ENCODE measurements at places on chromosomes 3 and 15.

- DNase-seq: no peak
Measured at GRCh38 chr3:168812234-168812633, 716.5 kb upstream of the GOLIM4 start.

- DNase-seq: peak; percentile 59
Measured at GRCh38 chr15:69489073-69489571, 36.5 kb downstream of the RPLP1 start.

DNA sequence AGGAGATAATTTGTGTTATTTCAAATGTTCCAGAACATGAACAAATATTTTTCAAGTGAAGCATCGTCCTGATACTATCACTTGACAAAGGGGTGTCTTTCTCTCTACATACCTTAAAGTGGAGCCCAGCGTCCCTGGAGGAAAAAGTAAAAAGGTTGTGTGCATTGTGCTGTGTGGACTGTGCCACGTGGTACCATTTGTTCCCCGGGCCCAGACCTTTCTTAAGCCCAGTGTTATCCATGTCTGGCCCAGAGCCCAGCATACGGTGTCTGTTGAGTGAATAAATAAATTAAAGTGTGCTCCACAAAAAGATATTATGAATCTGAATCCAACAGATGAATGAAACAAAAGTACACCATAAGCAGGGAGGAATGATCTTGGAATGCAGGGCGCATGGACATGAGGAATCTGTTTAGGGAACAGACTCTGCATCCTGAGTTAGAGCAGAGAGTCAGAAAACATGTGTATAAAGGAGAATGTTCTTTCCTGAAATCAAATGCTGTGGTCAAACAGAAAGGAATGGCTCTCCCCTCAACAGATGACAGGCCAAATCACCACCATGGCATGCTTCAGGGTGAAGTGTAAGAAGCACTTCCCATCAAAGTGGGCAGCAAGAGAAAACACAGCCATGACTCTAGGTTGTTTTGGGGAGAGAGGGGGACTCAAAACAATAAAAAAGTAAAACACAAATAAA, 8.1 kb upstream of the PRSS50 start:
- DNase-seq: no peak

GRCh38 chr3:36543276-36543997, 163.1 kb downstream of the STAC start:
- DNase-seq: peak; percentile 72

DNA sequence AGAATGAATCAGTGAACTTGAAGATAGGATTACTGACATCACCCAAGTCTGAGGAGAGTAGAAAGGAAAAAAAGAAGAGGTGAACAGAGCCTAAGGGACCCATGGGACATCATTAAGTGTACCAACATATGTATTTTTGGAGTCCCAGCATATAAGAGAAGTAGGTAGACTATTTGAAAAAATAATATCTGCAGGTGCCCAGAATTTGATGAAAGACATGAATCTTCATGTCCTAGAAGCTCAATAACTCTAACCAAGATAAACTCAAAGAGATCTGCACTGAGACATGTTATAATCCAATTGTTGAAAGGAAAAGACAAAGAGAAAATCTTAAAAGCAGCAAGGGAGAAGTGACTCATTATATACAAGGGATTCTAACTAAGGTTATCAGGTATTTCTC, 39.0 kb downstream of the SPESP1 start:
- no peak for DNase-seq

DNA sequence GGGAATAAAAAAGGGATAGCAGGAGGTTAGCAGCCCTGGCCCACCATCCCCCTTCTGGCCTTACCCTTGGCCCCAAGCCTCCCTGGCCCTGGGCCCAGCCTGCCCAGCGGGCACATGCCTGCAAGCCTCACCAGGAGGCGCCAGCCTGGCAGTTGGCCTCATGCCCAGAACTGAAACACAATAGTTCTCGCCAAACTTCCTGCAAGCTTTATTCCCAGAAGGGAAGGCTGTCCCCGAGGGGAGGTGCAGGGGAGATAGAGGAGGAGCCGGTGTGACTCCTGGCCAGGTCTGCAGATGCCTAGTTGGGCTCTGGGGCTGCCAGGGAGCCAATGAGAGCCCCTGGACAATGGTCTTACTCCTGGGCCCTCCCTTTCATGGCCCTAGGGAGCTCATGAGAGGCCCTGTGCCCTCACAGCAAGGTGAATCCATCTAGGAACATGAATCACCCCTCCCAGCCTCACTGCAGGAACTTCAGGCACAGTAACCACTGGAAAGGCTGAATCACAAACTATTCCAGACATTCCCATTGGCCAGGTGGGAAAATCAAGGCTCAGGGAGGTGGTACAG, 4.0 kb downstream of the CCDC33 start:
- DNase-seq: peak; percentile 87

DNA sequence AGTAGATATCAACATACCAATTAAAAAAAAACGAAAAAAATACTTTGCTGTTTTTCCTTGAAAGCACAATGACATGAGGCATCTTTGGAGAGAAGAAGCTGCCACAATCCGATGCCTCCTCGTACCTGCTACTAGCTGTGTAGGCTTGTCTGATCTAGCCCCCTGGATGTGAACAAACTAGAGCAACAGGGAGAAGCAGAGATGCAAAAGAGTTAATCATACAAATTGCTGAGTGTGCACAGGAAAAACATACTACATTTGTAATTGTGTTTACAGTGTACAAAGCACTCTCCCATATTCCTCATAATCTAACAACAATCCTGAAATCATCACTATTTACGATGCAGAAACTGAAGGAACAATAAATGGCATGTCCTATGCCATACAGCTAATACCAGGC, 227.0 kb upstream of the CTNNB1 start:
- DNase-seq: no peak

- no peak for DNase-seq
Measured at GRCh38 chr3:8745619-8746370, 12.2 kb downstream of the CAV3 start.

DNA sequence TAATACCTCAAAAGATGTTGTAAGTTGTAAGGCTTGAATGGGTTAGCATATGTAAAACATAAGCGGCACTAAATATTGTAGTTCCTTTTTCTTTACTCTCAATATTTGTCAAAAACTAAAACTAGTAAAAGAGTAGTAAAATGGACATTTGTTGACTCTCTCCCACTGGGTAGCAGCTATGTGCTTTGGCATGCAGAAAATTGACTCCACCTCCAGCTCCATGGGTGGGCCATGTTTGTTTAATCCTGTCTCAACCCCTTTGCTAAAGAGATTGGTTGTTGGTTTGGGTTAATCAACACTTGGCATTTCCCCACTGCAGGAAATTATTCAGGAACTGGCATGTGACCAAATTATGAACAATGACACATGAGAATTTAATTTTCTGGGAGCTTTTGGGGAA, 114.8 kb downstream of the EOMES start:
- peak; percentile 47 for DNase-seq

DNA sequence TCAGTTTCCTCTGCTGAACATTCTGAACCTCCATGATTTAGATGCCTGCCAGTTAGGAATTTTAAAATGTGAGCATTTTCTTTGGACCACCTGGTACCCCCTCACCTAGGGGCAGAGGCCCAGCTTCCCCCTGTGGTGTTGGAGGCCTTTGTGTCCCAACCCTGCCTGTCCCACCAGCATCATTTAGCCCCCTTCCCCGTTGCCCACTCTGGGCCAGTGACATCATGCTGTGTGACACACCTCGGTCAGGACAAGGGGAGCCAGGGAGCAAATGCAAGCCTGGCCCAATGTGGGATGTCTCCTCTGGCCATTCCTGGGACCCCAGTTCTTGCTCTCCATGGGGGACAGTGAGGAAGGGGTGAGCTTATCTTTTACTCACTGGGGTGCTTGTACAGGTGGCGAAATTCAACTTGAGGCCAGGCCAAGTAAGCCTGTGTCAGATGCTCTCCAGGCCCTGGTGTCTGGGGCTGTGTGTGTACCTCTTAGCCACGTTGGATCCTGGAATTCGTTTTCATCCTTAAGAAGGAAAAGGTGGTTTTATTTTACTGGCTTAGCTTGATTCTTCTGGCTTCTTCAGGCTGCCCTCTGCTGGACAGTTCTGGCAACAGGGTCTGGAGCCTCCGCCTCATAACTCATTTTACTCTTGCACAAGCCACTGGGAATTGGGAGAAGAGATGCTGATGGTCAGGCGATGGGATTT, 49.7 kb upstream of the MYZAP start:
- peak; percentile 87 for DNase-seq

- no peak for DNase-seq
Measured at GRCh38 chr3:193744822-193745684, 152.0 kb downstream of the OPA1 start.

DNA sequence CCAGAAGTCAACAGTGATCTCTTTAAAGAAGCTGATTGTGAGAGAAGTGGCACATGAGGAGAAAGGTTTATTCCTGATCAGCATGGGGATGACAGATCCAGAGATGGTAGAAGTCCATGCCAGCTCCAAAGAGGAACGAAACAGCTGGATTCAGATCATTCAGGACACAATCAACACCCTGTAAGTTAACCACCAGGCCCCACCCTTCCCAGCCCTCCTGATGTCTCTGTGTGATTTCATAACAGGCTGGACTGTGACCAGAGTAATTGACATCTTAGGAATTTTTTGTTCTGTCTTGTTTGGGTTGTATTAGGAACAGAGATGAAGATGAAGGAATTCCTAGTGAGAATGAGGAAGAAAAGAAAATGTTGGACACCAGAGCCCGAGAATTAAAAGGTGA, 67.7 kb downstream of the KLHL25 start:
- DNase-seq: peak; percentile 52

- DNase-seq: no peak
Measured at GRCh38 chr15:70281261-70281810, 183.6 kb upstream of the TLE3 start.

- DNase-seq: peak; percentile 67
Measured at GRCh38 chr15:48190932-48191573, 412 bp upstream of the CTXN2 start.

GRCh38 chr3:126969586-126969985, 13.3 kb upstream of the PLXNA1 start:
- peak; percentile 22 for DNase-seq

GRCh38 chr3:42772670-42773408, at the start of gene CCDC13:
Gene CCDC13, minus strand, starts transcription at chr3:42773253. Its CDS starts 14,908 bp downstream, at chr3:42758345.
- DNase-seq: peak; percentile 79

DNA sequence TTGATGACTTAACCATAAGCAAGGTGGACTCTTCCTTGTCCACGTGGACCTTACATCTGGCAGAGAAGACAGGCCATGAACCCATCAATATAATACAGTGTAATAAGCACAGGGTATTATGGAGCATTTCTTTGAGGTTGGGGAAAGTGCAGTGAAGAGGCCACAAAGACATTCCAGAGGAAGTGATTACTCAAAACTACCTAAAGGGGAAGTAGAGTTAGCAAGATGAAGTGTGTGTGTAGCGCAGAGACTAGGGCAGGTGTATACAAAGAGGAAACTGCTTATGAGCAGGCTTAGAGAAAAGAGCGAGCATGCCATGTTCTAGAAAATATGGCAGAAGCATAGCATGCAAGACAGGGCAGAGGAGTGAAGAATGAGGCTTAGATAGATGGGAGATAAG, 17.9 kb downstream of the CP start:
- no peak for DNase-seq

- no peak for DNase-seq
Measured at GRCh38 chr3:12046406-12046805, 42.2 kb downstream of the SYN2 start.

GRCh38 chr3:138369151-138369900, 20.9 kb downstream of the MRAS start:
- no peak for DNase-seq

DNA sequence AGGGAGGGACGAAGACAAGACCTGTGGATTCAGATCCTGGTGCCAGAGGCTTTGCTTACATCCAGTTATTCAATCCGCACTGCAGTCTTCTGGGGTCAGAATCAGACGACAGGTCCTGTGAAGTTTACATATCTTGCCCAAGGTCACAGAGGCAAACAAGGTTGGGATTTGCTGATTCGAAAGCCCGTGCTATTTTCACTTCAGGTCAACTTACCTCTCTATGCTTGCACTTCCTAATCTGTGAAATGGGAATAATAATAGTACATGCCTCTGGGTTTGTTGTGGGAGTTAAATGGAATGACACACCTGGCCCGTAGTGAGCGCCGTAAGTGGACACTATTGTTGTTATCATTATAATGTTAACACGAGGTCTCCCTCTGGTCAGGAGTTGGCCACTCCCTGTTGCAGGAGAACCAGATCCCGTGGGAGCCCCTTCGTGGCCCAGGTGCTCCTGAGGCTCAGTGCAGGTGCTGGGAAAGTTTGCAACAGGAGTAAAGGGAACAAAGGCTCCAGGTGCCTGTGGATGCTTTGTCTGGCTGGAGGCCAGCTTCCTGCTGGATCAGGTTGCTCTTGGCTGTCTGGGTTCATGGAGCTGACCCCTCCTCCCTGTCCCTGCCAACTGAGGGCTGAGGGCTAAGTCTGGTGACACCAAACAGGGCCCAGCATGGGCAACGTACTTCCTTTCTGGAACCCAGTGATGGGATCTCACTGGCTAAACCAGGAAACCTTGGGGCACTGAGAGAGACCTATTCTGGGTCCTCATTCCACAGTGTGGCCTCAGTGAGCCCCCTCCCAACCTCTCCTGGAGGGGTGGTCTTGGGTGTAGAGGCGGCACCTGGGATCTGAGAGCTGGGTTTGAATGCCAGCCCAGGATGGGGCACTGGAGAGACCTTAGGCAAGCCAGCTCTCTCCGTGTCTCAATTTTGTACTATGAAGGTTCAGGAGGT, 40.1 kb upstream of the SEMA4B start:
- DNase-seq: no peak

- no peak for DNase-seq
Measured at GRCh38 chr3:41431386-41431785, 232.1 kb downstream of the CTNNB1 start.

GRCh38 chr15:50181201-50181968, 611 bp upstream of the SLC27A2 start:
- DNase-seq: no peak

GRCh38 chr3:122091602-122092295, 36.6 kb downstream of the CD86 start:
- DNase-seq: no peak

DNA sequence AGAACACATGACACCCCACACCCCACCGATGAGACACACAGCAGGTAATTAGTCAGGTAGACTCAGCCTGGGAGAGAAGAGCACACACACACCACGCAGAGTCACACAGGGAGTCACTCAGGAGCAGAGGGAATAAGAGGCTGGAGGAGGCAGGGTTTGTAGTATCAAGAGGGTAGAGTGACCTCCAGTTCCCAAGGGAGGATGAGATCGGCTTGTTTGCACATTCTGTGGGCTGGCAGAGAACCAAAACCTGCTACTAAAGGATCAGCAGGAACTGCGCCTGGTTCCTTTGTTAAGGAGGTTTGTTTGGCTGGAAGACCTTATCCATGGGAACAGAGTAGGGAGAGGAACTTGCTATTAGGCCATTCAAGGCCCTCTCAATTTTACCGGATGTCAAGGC, 281.4 kb upstream of the SLCO3A1 start:
- DNase-seq: peak; percentile 57

GRCh38 chr3:30505866-30506520, 100.4 kb upstream of the TGFBR2 start:
- peak; percentile 44 for DNase-seq

DNA sequence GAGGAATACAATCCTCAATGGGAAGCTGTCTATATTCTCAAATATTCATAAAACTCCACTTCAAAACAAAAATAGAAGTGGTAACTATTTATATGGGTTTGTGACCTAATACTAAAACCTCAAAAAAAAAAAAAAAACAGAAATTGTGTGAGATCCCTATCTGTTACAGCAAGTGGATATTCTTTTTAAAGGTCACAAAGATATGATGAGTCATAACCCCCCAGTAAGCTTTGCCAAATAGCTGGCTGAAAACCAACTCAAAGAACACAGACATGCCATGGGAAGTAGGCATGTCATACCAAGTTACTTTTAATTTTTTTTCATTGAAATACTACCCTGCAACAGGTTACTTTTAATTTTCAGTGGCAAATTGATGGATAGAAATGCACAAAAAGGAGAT, 62.5 kb downstream of the CBLB start:
- DNase-seq: peak; percentile 65

Data from fibroblast of the aortic adventitia (primary cell).